ENCODE measurements at places on chromosomes 7 and 10.

DNA sequence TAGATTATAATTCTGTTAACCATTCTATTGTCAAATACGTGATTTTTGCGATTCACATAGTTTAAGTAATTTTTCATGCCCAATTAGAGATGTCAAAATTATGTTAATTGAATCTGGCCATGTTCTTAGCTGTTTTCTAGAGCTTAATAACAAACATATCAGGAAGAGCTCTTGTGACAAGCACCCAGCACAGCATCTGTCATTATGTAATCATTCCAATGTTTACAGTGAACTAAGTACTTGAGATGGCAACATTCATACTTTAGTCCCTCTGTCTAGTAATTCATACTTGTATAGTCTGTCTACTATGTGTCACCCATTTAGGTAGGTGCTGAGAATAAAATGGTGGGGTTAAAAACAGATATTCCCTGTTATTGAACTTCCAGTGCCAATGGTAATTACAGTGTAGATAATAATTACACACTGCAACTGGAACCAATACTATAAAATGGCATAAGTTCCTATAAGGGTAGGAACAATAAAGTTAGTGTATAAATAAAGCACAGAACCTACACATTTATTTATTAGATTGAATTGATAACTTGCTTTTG is 55.2 kb downstream of the ZEB1 start:
- DNase-seq, result no peak

- no peak for DNase-seq
Observed at GRCh38 chr10:118635674-118636402, 40.4 kb upstream of the PRLHR start.

DNA sequence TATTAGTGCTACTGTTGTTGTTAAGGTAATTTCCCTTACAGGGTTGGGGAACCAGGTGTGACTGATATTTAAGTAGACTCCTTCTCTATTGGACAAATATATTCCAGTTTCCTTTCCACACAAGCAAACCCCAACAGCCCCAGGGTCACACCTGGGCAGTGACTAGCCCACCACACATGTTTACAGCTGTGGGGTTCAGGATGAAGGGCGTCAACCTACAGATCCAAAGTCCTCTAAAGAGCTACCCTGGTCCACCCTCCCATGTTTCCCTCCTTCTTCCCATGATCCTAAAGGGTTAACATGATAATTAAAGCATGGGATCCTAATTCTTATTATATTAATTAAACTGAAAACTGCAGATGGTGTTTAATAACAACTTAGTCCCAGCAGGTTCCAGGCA is 701.5 kb downstream of the GRID1 start:
- no peak for DNase-seq

DNA sequence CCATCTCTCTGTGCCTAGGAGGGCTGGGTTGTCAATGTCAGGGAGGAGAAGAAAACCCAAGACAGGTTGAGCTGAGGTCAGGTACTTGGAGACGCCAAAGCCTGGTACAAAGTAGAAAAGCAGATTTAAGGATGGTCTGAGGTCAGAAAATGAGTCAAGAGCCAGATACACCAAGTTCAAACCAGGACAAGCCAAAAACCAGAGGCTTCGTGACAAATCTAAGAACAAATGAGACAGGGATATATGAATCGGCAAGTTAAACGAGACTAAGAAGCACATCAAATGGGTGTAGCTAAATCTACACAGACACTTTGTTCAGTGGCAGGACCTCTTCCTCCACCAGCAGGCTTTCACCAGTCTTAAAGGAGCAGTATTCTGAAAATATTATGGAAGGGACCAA is 34.2 kb downstream of the C7orf33 start:
- no peak for DNase-seq

DNA sequence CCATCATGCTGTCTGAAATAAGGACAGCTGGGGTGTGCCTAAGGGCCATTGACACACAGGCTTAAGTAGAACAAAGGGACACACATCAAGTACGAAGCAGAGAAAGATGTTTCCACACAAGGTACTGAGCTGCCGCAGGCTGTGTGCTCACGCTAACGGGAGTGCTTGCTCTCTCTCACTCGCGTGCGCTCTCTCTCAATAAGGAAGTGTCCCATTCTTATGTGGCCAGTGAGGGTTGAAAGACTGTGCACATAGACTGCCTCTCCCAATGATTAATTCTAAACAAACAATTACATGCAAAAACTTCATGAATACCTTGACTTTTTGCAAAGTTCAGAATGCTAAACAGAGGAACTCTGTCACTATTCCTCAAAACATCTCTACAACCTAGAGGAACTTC is 29.9 kb downstream of the DCLRE1C start:
- no peak for DNase-seq

DNA sequence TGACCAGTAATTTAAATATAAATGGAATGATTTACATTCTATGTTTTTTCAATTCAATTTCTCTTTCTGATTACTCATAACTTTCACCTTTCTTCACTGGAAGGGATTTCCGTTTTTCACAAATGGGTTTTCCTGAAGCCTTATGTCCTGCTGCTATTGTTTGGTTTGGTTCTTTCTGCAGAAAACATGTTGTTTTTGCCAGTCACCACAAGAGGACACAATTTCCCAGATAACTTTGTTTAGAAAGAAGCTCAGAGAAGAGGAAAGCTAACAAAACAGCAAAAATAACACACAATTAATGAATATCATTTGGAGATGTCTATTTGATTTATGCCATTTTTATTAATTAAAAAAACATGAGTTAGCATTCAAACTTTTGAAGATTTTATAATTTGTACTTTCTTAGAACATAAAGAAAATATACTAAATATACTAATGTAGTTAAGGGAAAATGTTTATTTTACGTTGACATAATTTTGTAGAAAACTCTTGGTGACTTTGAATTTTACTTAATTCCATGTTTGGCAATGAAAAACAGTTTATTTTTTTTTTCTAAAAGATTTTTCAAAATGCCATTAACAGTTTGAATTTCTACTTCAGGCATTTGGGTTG is 4.6 kb upstream of the TWIST1 start:
- DNase-seq, result no peak

DNA sequence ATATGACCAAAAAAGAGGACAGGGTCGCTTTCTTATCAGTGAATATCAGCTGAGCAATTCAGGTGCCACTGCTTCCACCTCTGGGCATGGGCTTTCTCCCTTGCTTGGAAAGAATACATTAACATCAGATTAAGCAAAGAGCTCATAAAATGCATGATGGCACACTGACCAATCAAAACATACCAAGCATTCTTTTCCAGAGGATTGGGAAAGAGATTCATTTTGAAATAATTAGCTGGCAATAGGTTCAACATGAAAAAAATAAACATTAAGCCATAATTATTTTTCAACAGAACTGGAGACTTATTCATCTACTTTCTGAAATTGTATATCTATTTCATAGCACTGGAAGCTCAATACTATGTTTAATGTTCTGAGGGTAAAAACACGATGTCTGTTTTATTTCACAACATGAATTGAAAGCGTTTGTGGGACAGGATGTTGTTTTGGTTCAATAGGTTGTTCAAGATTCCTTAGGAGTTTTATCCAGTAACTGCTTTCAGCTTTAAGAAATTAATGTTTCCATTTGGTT is 53.2 kb downstream of the TFAM start:
- no peak for DNase-seq

DNA sequence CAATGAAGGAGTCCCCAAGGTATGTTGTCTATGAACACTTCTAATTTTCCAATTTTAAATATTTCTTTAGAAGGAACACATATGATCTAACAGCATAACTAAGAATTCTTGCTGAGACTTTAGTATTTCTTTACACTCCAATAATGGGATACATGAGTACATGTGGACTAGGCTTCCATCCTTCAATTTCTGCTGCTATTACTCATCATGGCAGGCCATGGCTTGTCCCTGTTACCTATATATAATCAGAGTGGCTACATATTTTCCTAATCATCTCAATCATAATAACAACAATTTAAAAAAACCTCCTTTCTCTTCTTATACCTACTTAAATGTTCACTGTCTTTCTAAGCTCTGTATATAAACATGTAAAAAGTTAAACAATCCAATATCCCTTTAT is 60.3 kb upstream of the TAC1 start:
- DNase-seq, result no peak

GRCh38 chr7:110442381-110442837 is 648.5 kb upstream of the LRRN3 start:
- no peak for DNase-seq

GRCh38 chr10:132185601-132186487 is 904 bp upstream of the DPYSL4 start:
- DNase-seq, result no peak

DNA sequence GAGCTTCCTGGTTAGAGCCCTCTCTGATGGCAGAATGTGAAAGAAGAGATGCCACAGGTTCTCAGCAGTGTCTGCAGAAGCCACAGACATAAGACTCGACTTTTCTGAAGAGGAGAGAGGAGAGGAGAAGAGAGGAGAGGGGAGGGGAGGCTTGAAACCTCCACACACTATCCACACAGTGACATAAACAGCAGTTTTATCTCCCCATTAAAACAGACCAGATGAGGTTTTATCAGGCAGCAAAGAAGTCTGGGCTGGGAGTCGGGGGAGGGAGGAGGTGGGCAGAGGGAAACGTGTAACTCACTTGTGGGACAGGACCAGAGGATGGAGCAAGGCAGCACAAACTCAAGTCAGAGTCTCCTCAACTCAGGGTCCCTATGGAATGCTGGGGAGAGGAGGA is 76.5 kb downstream of the XPNPEP1 start:
- DNase-seq, result no peak

- no peak for DNase-seq
Observed at GRCh38 chr7:133948588-133948987, 178.6 kb upstream of the LRGUK start.

DNA sequence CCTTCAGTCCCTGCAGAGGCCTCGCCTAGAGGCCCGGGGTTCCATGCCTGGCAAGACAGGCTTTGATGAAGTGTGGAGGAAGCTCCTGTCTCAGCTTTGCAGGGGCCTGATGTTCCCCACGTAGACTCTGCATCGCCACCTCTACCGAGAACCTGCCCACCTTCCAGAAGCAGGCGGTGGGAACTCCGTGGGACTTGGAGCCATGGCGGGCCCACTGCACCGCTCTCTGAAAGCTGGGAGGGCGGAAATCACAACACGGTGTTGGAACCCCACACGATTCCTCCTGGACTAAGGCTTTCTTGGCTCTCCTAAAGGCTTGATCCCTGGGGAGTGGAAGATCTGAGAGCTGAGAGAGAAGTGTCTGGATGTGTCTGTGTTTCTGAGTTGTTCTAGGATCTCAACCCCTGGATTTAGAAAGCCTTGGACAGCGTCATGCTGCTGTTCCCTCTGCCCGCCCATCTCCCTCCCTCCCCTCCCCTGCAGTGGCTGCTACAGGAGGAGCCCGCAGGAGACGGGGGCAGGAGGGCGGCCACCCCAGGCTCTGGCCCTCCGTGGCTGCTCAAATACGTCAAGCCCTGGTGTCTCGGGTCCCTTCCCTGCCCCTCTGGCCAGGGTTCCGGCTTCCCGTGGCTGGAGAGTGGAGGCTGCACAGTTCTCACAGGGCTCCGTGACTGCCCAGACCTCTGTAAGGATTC is 79.7 kb downstream of the VIPR2 start:
- no peak for DNase-seq

- DNase-seq, result no peak
Observed at GRCh38 chr10:71463111-71463510, 66.4 kb downstream of the CDH23 start.

DNA sequence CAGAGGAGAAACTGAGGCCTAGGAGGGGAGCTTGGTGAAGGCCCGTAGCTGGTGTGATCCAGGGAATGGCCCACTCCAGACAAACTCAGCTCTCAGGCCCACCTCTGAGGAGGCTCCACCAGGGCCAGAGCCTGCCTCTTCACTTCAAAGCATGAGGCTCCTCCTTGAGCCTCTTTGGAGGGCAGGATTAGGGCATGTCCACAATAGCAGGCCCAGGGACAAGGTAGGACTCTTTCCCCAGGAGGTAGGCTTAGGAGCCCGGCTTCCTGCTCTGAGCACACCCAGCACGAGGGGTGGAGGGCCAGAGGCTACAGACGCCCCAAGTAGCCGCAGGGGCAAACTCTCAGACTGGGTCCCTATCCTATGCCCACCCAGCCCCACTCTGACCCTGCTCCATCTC is 164.6 kb upstream of the ZMIZ1 start:
- DNase-seq, result no peak

DNA sequence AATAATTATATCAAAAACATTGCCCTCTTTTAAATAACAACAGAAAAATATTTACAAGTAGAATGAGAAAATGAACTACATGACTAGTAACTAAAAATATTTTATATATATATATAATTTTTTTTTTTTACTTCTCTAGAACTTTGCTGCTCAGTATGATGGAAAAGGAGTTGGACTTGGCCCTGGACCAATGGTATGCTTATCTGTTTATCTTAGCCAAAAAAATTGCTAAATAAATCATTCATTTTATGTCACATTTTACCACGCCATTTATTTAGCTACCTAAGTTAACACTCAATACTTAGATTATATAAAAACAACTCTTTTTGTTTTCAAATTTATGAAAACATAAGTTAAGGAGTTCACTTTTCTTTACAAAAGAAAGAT is 6.7 kb downstream of the COL1A2 start:
- DNase-seq, result no peak

- DNase-seq, result no peak
Observed at GRCh38 chr10:23099816-23100215, 4.4 kb downstream of the MSRB2 start.
